LHCN-M2 (cell line): ENCODE measurements at places on chromosomes 2 and 18.

DNA sequence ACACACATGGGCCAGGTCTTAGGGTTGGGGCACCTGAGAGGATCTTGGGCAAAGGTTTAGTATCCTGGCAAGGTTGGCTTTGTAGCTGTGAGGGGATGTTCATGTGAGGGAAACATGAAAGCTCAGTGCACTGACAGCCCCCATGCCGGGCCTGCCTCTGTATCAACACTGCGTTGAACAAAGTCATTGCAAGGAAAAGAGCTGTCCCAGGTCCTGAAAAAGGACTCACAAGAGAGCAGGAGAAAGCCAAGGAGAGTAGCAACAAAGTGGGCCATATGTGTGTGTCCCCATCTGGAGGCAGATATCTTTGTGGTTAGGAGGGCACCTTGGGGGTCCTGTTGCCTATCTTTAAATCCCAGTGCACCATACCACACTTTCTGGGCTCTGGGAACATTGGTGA lies 237.8 kb upstream of the THSD7B start:
- no peak for DNase-seq

DNA sequence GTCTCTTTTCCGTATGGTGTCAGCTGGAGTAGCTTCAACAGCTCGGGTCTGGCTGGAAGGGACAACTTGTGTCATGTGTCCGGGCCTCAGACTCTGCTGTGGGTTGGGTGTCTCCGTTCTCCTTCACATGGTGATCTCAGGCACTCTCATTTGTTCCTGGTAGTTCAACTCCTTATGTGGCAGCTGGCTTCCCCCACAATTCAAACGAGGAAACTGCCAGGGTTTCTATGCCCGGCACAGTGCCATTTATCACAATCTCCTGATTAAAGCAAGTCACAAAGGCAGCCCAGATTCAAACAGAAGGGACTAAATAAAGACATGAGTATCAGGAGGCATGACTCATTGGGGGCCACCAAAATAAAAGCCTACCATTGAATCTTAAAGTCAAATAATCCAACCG lies 22.7 kb downstream of the MRO start:
- DNase-seq = no peak

GRCh38 chr2:207467716-207468347 lies 61.9 kb upstream of the CREB1 start:
- DNase-seq = peak; percentile 71

DNA sequence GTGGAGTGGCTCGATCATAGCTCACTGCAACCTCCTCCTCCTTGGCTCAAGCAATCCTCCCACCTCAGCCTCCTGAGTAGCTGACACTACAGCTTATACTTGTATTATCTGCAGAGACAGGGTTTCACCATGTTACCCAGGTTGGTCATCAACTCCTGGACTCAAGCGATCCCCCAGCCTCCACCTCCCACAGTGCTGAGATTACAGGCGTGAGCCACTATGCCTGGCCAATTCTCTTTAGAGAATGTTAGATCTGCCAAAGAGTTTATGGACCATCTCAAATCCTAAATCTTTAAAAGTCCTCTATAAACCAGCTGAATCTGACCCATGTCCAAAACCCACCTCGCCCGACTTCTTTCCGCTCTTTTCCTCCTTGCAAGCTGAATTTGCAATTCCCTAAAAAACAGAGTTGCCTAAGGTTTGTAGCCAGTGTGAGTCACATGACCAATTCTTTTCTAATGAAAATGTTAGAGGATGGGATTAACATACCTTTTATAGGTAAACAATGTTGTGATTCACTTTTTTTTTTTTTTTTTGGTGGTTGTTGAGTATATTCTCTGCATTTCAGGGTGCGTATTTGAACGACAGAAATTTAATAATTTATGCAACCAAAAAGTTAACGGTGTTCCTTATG lies 2.4 kb upstream of the PMAIP1 start:
- DNase-seq = no peak

GRCh38 chr2:100537918-100538317 lies 24.9 kb upstream of the PDCL3 start:
- no peak for DNase-seq

DNA sequence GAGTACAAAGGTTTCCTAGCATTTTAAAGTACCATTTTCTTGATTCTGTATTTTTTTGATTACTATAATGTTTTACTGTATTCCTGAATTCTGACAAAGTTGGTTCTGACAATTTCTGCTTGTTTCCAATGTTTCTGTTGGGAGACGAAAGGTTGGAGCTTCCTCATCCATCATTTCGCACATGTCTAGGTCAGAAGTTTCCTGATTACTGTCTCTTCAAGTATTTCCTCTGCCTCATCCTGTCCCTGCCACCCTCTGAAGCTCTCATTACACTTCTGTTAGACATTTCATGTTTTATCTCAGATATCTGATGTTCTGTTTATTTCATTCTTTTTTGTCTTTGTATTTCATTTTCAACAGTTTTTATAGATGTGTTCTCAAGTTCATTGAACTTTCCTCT lies 895.8 kb downstream of the TSN start:
- no peak for DNase-seq
